ENCODE measurements at places on chromosomes 3 and 15.

- no peak for DNase-seq
- no peaks in the 10 kb centered on the region for H3K4me1 ChIP-seq
- H3K36me3 ChIP-seq = no peaks in the 10 kb centered on the region
- H3K27me3 ChIP-seq = no peaks in the 10 kb centered on the region
- H3K4me3 ChIP-seq = no peak overlapping the region
- H3K27ac ChIP-seq = no peak overlapping the region
Measured at GRCh38 chr3:115503394-115503793, 119.9 kb upstream of the GAP43 start.

DNA sequence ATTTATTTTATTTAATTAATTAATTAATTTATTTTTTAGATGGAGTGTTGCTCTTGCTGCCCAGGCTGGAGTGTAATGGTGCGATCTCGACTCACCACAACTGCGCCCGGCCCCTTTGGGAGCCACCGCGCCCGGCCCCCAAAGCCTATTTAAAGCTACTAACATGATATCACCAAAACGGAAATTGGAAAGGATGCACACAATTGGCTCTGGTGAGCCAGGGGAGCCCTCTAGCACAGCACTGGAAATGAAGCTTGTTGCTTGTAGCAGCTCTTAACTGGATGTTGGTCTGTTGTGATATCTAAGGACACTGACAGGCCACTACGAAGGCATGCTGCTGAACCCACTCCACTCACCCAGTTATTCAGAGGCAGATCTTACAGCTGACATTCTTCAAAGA, 104.5 kb downstream of the IGF2BP2 start:
- H3K4me3 ChIP-seq = no peak overlapping the region
- H3K27ac ChIP-seq = no peak overlapping the region
- DNase-seq = no peak
- no peaks in the 10 kb centered on the region for H3K27me3 ChIP-seq
- no peaks in the 10 kb centered on the region for H3K36me3 ChIP-seq
- peaks cover 15% of the 10 kb centered on the region for H3K4me1 ChIP-seq

DNA sequence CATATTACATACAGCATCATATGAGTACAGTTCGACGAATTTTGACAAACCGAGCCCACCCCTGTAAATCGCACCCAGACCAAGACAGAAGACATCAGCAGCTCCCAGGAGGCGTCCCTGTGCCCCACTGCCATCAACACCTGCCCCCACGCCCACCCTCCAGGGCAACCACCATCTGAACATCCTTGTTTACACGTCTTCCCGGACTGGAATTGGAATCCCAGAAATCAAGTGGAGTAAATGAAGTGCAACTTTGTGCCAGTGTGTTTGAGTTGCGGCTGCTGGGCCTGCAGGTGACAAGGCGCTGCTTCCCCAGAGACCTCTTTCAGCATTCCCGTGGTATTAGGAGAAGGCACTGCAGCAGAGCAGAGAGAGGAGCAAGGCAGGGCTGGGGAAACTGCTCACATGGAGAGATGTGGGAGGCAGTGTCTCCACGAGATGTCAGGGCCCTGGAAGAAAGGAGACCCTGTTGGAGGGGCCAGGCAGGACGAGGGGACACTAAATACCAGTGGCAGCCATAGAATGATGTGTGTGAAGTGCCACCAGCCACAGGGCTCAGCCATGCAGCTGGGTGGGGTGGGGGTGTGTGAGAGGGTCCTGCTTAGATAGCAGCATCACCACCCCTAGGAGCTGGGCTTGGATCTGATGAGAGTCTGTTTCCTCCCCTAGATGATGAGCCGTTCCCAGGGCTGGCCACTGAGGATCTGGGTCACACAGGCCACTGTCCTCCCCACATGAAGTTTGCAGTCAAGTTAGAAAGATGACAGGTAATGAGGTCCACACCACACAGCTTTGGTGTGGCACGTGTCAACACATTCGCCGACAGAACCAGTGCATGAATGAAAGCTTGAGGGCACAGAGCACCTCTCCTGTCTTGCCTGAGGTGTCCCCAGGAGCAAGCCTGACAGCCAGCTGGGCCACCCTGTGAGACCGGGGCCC, 33.4 kb upstream of the PCSK6 start:
- no peaks in the 10 kb centered on the region for H3K36me3 ChIP-seq
- no peaks in the 10 kb centered on the region for H3K27me3 ChIP-seq
- H3K27ac ChIP-seq = no peak overlapping the region
- no peak overlapping the region for H3K4me3 ChIP-seq
- DNase-seq = peak; percentile 79

DNA sequence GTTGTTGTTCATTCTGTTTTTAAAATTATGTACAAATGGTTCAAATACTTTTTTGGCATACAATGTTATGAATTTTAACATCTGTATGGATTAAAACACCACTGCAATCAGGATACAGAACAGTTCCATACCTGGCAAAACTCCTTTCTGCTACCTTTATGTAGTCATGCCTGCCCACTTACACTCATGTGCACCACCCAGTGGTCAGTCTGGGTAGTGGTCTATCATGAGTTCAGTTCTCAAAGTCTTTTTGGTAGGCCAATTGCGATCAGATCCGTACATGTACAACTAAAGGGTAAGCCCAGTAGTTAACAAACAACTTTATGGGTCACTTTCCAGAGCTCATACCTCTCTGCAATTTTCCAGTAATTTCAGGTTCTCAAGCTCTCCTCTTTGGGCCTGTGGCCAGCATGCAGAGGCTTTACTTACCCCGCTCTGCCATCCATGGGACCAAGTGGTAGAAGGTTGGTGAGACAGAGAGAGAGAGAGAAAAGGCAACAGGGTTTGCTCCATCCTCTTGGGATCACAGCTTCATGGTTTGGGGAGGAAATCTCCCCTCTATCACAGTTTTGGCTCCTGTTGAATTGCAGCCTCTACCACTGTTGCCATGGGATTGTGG, 63.9 kb upstream of the FAM98B start:
- no peaks in the 10 kb centered on the region for H3K36me3 ChIP-seq
- DNase-seq = no peak
- no peak overlapping the region for H3K4me3 ChIP-seq

DNA sequence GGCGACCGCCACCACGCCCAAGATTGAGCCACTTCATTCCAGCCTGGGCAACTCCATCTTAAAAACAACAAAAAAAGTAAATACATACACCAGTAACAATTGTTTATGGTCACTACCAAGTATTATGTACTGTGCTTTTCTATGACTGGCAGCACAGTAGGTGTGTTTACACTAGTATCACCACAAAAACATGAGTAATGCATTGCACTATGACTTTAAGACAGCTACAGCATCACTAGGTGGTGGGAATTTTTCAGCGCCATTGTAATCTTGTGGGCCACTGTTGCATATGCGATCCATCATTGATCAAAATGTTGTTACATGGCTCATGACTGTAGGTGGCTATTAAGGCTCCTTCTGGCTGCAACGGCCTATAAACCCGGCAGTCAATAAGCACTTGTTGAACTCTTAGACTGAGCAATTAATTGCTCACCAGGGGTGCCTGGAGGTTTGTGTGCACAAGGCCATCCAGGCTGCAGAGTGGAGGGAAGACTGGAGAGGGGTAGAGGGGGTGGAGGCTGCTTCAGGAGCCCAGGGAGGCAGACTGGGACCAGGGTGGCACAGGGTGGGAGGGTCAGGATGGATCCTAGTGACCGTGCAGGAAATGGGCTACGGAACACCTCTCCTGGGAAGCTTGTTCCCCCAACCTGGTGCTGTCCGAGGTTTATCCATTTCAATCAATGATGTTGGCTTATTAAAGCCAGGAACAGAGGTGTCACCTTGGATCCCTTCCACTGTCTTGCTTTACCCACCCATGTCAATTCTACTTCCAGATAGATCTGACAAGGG, 17.9 kb upstream of the COPG1 start:
- no peak for DNase-seq
- no peaks in the 10 kb centered on the region for H3K36me3 ChIP-seq
- no peaks in the 10 kb centered on the region for H3K27me3 ChIP-seq
- no peak overlapping the region for H3K27ac ChIP-seq
- H3K4me1 ChIP-seq = peaks cover 31% of the 10 kb centered on the region

DNA sequence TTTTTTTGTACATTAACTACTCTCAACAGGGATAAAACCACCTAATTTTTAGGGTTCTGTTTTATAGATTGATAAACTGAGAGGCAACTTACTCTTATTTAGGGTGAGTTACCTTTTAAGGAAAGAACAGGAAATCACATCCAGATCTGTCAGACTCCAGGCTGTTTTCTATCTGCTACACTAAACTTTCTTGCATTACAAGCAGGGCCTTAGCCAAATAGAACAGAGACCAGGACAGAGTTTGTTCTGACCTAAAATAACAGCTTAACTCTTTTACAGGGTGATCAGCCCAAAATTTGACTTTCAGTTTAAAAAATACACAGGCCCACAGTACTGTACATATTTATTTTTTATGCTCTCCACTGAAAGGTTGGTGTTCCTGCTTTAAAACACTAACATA, 38.6 kb downstream of the SGO1 start:
- no peak overlapping the region for H3K27ac ChIP-seq
- no peak overlapping the region for H3K4me3 ChIP-seq
- H3K36me3 ChIP-seq = peaks cover 24% of the 10 kb centered on the region
- DNase-seq = no peak
- H3K4me1 ChIP-seq = no peaks in the 10 kb centered on the region

DNA sequence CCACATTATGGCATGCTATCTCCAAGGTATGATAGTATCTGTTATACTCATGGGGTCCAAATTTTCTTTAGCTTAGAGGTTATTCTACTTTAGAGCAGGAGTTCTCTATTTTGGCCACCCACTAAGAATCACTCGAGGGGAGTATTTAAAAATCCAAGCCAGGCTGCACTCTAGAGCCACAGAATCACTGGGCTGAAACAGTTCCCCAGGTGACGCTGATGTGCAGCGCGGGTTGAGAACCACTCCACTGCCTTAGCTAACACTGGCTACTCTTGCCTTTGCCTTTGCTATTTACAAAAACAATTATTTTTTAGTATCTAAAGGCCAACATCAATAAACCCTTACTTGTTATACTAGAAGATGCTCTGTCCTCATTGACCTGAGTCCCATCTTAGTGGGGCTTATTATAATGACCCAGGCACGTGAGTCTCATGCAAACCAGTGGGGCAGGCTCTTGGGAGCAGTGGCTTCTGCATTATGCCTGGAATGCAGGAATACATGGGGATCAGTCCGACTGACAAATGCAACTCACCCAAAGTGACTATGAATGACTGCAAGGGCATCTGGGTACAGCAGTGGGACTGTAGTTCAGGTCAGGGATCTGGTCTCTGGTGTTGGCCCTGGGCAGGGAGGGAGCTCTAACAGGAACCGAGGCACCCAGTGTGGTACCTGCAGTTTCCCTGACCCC, 21.7 kb upstream of the CGNL1 start:
- H3K27ac ChIP-seq = no peak overlapping the region
- no peak overlapping the region for H3K4me3 ChIP-seq
- H3K27me3 ChIP-seq = no peaks in the 10 kb centered on the region
- H3K4me1 ChIP-seq = no peaks in the 10 kb centered on the region

GRCh38 chr15:59687836-59688235, 1.3 kb downstream of the BNIP2 start:
- peak overlapping the region; percentile 99 for H3K27ac ChIP-seq
- no peaks in the 10 kb centered on the region for H3K27me3 ChIP-seq
- no peaks in the 10 kb centered on the region for H3K36me3 ChIP-seq
- no peak for DNase-seq
- H3K4me3 ChIP-seq = peak overlapping the region; percentile 100
- peaks cover 56% of the 10 kb centered on the region for H3K4me1 ChIP-seq

GRCh38 chr3:79063624-79064023, 704.2 kb downstream of the ROBO1 start:
- no peaks in the 10 kb centered on the region for H3K4me1 ChIP-seq
- no peak overlapping the region for H3K27ac ChIP-seq
- no peak overlapping the region for H3K4me3 ChIP-seq
- no peaks in the 10 kb centered on the region for H3K27me3 ChIP-seq
- DNase-seq = no peak
- no peaks in the 10 kb centered on the region for H3K36me3 ChIP-seq

GRCh38 chr15:99969261-99969920, 236.2 kb upstream of the LYSMD4 start:
- no peak for DNase-seq
- no peak overlapping the region for H3K27ac ChIP-seq
- H3K4me3 ChIP-seq = no peak overlapping the region
- H3K36me3 ChIP-seq = no peaks in the 10 kb centered on the region
- no peaks in the 10 kb centered on the region for H3K27me3 ChIP-seq

GRCh38 chr15:58830556-58830955, 59.5 kb downstream of the MINDY2 start:
- no peak overlapping the region for H3K27ac ChIP-seq
- no peaks in the 10 kb centered on the region for H3K4me1 ChIP-seq
- H3K4me3 ChIP-seq = no peak overlapping the region
- no peak for DNase-seq

GRCh38 chr3:55000546-55000945, 72.7 kb upstream of the LRTM1 start:
- H3K4me3 ChIP-seq = no peak overlapping the region
- no peaks in the 10 kb centered on the region for H3K27me3 ChIP-seq
- H3K36me3 ChIP-seq = no peaks in the 10 kb centered on the region
- H3K4me1 ChIP-seq = peaks cover 13% of the 10 kb centered on the region
- H3K27ac ChIP-seq = no peak overlapping the region
- DNase-seq = no peak

GRCh38 chr15:54620916-54621315, 575.8 kb downstream of the RSL24D1 start:
- H3K27ac ChIP-seq = no peak overlapping the region
- H3K36me3 ChIP-seq = no peaks in the 10 kb centered on the region
- H3K4me1 ChIP-seq = no peaks in the 10 kb centered on the region
- no peak for DNase-seq
- H3K4me3 ChIP-seq = no peak overlapping the region

- peak overlapping the region; percentile 22 for H3K27ac ChIP-seq
- no peaks in the 10 kb centered on the region for H3K27me3 ChIP-seq
- no peak overlapping the region for H3K4me3 ChIP-seq
Measured at GRCh38 chr3:64207289-64208080, 17.8 kb downstream of the PRICKLE2 start.

- no peak for DNase-seq
- no peak overlapping the region for H3K27ac ChIP-seq
- no peak overlapping the region for H3K4me3 ChIP-seq
- no peaks in the 10 kb centered on the region for H3K27me3 ChIP-seq
- H3K4me1 ChIP-seq = no peaks in the 10 kb centered on the region
- H3K36me3 ChIP-seq = no peaks in the 10 kb centered on the region
Measured at GRCh38 chr3:88462230-88462629, 312.5 kb downstream of the C3orf38 start.
